NCI-H82 (cell line): ENCODE measurements at places on chromosomes 4 and X.
A peak's percentile ranks its signal among the peaks of the same experiment; 100 is the strongest.

DNA sequence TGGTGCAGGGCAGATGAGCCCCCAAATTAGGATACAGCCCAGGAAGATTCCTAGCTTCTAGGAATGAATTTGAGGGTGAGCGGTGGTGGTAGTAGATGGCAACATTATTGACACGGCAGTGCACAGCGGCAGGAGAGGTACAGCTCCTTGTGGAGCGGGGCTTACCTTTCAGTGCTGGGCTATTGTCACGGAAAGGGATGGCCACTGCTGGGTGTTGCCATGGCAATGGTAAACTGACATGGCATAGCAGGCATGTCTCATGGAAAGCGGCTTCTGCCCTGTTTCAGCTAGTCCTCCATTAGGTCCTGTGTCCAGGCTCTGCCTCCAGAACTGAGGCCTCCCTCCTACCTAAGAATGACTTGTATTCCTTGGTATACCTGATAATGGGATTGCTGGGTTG, 81.8 kb upstream of the WDR1 start:
- no peak for DNase-seq

DNA sequence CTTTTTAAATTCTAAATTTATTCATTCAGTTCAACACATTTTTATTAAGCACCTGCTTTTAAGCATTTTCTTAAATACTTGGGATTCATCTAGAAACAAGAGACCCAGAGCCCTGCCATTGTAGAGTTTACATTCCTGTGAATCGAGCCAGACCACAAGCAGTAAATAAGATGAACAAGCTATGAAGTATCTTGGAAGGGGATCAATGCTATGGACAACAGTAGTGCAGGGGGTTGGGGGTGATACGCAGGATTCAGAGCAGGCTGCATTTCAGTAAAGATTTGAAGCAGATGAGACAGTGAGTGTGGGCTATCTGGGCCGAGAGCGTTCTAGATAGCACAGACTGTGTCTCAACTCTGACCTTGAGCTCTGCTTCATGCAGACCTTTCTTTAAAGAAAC, 35.1 kb downstream of the CLDN22 start:
- DNase-seq = no peak

GRCh38 chrX:77440330-77440729, 6.9 kb upstream of the FGF16 start:
- no peak for DNase-seq

- no peak for DNase-seq
Observed at GRCh38 chr4:185708348-185708747, 103.6 kb downstream of the SORBS2 start.

DNA sequence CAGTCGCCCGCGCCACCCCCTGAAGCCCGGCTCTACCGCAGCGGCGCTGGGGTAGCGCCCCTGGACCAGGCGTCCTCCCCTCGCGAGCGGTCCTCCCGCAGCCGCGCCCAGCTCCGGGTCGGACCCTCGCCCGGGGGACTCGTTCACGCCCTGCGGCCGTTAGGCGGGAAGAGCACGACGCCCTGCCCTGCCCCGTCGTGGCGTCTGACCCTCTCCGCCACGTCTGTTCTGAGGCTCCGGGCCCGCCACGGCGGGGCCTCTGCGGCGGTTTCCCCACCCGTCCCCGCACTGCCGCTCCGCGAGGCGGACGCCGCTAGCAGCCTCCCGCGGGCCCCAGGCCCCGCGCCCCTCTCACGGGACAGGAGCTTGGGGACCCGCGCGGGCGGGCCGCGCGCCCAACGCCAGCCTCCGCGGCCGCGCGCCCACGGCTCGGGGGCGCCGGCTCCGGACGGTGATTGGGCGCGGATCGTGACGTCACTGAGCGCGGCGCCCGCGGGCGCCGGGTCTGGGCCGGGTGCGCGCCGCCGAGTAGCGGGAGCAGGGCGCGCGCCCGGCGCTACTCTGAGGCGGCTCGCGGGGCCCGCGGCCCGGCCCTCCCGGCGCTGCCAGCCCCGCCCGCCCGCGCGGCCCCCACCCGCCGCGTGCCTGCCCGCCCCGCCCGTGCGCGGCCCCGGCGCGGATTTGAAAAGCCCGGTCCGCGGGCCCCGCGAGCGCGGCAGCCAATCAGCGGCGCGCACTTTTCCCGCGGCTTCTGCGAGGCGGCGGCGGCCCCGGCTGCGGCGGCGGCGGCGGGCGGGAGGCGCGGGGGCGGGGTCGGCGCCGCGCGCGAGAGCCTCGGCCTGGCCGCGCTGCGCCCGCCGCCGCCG, at the start of gene NSD2:
NSD2 (plus strand) TSS at position 816 of the 866 bp plus-strand sequence. CDS start 29,262 bp downstream, outside the sequence.
- peak; percentile 89 for DNase-seq

DNA sequence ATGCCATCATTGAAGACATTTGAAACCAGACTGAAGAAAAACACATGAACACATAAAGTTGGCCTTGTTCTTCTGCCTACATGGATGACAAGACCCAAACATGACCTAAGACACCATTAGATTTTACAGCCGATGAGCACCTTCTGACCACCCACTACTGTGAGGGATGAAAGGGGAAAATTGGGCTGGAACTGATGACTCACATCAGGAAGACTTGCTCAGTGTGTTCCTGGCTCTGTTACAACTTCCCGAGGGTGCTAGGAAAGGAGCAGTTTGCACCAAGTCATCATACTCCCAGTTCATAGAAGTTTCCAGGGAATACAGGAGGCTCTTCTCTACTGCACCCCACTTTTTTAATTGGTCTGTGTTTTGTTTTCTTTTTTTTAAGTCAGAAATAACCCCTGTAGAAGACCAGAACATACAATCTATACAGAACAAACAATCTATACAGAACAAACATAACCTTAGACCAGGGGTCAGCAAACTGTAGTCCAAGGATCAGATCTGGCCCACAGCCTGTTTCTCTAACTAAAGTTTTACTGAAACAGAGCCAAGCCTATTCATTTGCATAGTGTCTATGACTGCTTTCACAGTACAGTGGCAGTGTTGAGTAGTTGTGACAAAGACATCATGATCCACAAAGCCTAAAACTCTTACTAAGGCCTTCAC, 25.3 kb downstream of the BTC start:
- no peak for DNase-seq

DNA sequence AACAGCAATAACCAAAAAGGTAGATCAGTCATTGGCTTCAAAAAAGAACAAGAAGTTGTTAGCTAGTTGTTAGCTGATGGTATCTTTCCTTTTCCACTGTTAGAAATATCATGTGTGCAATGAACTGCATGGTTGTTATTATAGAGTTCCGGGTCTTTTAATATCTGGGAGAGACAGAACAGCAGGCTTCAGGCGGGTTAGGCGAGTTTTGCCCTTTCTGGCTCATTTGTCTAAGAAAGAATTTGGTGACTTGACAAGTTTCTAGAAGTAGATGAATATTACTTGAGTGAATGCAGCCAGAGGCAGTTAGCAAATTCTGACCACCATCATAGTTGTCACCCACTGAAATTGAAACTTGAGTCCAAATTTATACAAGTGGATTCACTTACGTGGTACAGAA, 88.9 kb upstream of the MID1 start:
- DNase-seq = no peak

GRCh38 chr4:112563431-112564200, 47.6 kb upstream of the NEUROG2 start:
- peak; percentile 93 for DNase-seq

GRCh38 chrX:30301208-30301607, 8.0 kb downstream of the NR0B1 start:
- DNase-seq = no peak
